Hepatocyte (in vitro differentiated cells): ENCODE measurements at places on chromosomes 6 and 20. TPM values are rescaled to one million over a fixed set of nuclear protein-coding genes. Genes with fewer than 3 reads are reported as not detected.

- no peak overlapping the region for H3K4me3 ChIP-seq
- no peak for DNase-seq
- H3K27ac ChIP-seq = peak overlapping the region; percentile 80
- peaks cover 10% of the 10 kb centered on the region for H3K4me1 ChIP-seq
Measured at GRCh38 chr6:111824608-111825337, 48.5 kb downstream of the FYN start.

DNA sequence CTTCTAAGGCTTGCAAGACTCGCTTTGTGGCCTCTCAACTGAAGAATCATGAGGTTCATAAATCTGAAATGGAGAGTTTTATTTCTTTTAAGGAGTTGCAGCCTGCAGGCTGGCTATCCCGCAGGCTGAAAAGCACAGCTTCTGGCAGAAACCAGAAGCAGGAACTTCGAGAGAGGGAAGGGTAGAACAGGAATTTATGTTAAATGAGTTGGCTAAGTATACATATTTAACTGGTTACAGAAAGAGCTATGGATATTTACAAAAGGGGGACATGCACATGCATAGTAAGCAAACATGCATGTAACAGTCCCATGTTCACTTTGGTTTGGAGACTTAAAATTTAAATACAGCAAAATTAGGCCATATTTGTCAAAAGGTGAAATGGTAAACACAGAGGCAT lies 787.0 kb downstream of the TFAP2A start:
- no peaks in the 10 kb centered on the region for H3K27me3 ChIP-seq
- no peak for DNase-seq
- H3K4me1 ChIP-seq = no peaks in the 10 kb centered on the region
- no peak overlapping the region for H3K4me3 ChIP-seq
- H3K27ac ChIP-seq = no peak overlapping the region

DNA sequence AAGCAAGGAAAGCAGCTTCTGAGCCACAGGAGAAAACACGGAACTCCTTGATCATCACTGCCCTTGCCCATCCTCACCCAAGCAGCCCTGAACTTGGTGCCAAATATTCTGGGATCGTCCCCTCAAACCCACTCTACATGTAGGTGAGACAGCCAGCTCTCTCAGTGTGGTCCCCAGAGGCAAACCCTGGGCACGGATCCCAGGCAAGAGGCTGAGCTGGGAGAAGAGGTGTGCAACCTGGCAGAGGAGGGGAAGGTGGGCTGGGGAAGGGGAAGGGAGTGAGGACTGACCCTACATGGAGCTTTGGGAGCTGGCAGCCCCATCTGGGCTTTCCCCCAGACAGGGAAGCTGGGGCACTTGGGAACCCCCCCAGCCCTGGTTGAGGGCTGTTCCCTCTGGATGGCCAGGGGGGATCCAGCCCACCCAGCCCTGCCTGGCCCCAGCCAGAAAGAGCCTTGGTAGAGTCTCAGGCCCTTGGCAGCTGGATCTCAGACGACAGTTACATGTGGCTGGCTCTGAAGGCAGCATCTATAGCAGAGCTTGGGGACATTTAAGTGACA lies 186.2 kb upstream of the CST7 start:
- H3K27me3 ChIP-seq = no peaks in the 10 kb centered on the region
- DNase-seq = no peak
- no peaks in the 10 kb centered on the region for H3K36me3 ChIP-seq
- H3K4me1 ChIP-seq = no peaks in the 10 kb centered on the region

DNA sequence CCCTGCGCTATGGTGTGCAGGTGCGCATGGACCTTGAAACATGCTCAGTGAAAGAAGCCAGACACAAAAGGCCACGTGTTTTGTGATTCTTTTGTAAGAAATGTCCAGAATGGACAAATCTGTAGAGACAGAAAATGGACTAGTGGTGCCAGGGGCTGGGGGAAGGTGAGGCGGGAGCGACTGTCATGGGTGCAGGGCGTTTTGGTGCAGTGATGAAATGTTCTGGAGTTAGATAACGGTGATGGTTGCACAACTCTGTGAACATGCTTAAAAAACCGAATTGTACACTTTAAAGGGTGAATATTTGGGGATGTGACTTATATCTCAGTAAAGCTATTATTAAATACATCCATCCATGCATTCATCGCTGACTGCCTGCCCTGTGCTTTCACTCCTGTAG lies 31.7 kb upstream of the NTSR1 start:
- H3K27me3 ChIP-seq = no peaks in the 10 kb centered on the region
- H3K4me1 ChIP-seq = no peaks in the 10 kb centered on the region
- no peak for DNase-seq
- H3K27ac ChIP-seq = no peak overlapping the region
- H3K36me3 ChIP-seq = no peaks in the 10 kb centered on the region

GRCh38 chr6:159959165-159959975 lies 9.5 kb upstream of the IGF2R start:
- no peak overlapping the region for H3K27ac ChIP-seq
- no peaks in the 10 kb centered on the region for H3K4me1 ChIP-seq
- no peak overlapping the region for H3K4me3 ChIP-seq
- H3K27me3 ChIP-seq = peaks cover 14% of the 10 kb centered on the region

DNA sequence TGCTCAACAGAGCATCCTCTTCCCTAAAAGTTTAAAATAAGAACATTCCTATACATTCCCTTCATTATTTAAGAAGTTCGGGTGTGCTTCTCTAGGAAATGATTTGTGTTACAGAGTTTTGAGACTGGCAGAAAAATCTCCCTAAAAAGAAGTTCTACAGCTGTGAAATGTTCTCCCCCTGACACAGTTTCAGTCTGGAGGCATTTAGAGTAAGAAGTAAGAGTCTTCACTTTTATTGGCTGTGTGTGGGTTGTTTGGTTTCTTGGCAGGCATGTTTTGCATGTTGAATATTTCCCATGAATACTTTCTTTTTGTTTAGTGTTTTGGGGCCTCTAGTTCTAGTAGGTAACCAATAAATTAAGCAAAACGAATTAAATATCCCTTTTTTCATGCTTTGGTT lies 195.9 kb downstream of the TENT5A start:
- no peaks in the 10 kb centered on the region for H3K4me1 ChIP-seq
- no peak for DNase-seq
- H3K27ac ChIP-seq = peak overlapping the region; percentile 25
- no peaks in the 10 kb centered on the region for H3K36me3 ChIP-seq

GRCh38 chr6:167505199-167505598 lies 180.3 kb downstream of the TTLL2 start:
- no peaks in the 10 kb centered on the region for H3K36me3 ChIP-seq
- no peak overlapping the region for H3K27ac ChIP-seq
- H3K27me3 ChIP-seq = no peaks in the 10 kb centered on the region
- DNase-seq = no peak
- H3K4me3 ChIP-seq = no peak overlapping the region

GRCh38 chr20:32546918-32547752 lies 38.0 kb downstream of the NOL4L start:
- H3K27ac ChIP-seq = no peak overlapping the region
- H3K4me3 ChIP-seq = no peak overlapping the region

- no peaks in the 10 kb centered on the region for H3K4me1 ChIP-seq
- no peak overlapping the region for H3K4me3 ChIP-seq
- H3K27ac ChIP-seq = no peak overlapping the region
- no peaks in the 10 kb centered on the region for H3K36me3 ChIP-seq
- no peak for DNase-seq
- H3K27me3 ChIP-seq = no peaks in the 10 kb centered on the region
Measured at GRCh38 chr20:20317195-20317594, 50.7 kb upstream of the INSM1 start.

DNA sequence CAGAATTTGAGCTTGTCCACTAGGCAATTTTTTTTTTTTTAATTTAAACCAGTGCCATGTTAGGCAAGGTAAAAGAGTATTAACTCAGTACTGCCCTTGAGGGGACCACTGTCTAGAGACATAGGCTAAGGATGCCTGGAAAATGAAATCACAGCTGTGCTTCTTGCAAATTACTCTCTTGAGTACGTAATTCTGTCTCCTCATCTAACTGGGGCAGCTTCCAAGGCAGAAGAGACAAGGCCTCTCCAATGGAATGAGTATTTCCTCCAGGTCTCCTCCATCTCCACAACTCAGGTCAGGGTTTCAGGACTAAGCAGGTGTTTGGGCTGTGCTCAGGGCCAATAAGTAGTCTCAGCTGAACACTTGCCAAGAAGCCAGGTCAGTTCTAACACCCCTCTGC lies 33.8 kb upstream of the MRPS10 start:
- H3K4me1 ChIP-seq = peaks cover 9% of the 10 kb centered on the region
- DNase-seq = no peak
- no peaks in the 10 kb centered on the region for H3K36me3 ChIP-seq
- H3K27ac ChIP-seq = no peak overlapping the region

- no peak overlapping the region for H3K27ac ChIP-seq
- no peaks in the 10 kb centered on the region for H3K4me1 ChIP-seq
- no peak overlapping the region for H3K4me3 ChIP-seq
- DNase-seq = no peak
Measured at GRCh38 chr6:43383021-43383667, 13.7 kb upstream of the ZNF318 start.

The AK9 gene
- polyA plus RNA-seq = 8.2 and 10.1 TPM in 2 replicates

The HLA-DMB gene
- 1.7 TPM in 1 of 2 replicates, not detected in the other for polyA plus RNA-seq

The PLA2G7 gene
- polyA plus RNA-seq = 1.6 TPM in 1 of 2 replicates, not detected in the other

The PI16 gene
- 0.28 TPM in 1 of 2 replicates, not detected in the other for polyA plus RNA-seq

The MKKS gene
- polyA plus RNA-seq = 8.3 and 15.0 TPM in 2 replicates

The HSPA1L gene
- polyA plus RNA-seq = 1.0 and 2.7 TPM in 2 replicates

The BACH2 gene
- polyA plus RNA-seq = 2.6 and 3.5 TPM in 2 replicates
